Stimulated activated CD8-positive, alpha-beta memory T cell treated with anti-CD3 and anti-CD28 coated beads, Interleukin-4, amount 100 ng/mL, for 1 hour (primary cell): ENCODE measurements at places on chromosomes 12 and 14.

GRCh38 chr14:65936342-65936975 lies 523.9 kb downstream of the FUT8 start:
- no peak for DNase-seq

- DNase-seq: no peak
Measured at GRCh38 chr14:94601884-94602391, 10.3 kb upstream of the SERPINA3 start.

- no peak for DNase-seq
Measured at GRCh38 chr14:53047307-53048069, 96.6 kb upstream of the FERMT2 start.

GRCh38 chr12:32270818-32271710 lies 128.3 kb upstream of the FGD4 start:
- DNase-seq: no peak

DNA sequence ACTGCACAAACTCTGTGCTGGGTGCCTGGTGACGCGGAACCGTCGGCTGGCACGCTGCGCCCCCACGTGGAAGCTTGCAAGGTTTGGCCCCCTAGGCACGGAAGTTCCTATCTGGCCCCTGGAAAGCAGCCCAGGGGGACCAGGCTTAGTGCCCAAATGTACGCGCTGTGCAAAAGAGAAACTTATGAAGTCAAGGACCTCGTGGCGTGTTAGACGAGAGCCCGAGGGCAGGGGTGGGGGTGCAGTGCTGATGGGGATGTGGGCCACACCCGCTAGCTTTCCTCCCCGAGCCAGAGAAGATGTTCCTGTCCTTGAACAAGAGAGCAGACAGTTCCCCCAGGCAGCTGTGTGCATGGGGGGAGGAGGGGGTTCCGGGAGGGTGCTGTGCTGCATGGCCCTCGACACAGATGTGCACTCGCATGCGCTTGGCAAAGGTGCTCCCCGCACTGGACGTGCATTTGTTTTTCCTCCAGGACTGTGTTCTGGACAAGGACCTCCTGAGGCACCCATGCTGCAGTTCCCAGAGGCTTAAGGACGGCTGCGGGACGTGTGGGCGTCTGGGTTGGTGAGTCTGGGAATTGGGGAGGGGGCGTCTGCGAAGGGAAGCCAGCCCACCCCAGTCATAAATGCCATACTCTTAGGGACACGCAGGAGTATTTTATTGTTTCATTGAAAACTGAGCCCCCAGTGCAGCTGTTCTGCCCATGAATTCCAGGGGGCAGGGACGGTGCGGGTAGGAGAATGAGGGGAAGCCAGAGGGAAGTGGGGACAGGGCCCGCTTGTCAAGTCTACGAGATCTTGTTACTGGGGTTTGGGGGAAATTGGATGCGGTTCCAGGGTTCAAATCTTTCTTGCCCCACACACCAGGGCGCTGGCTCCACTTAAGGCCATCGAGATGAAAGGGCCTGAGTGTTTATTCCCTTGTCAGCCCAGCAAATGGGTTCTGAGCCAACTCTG lies 80.0 kb downstream of the NTF3 start:
- DNase-seq: no peak

DNA sequence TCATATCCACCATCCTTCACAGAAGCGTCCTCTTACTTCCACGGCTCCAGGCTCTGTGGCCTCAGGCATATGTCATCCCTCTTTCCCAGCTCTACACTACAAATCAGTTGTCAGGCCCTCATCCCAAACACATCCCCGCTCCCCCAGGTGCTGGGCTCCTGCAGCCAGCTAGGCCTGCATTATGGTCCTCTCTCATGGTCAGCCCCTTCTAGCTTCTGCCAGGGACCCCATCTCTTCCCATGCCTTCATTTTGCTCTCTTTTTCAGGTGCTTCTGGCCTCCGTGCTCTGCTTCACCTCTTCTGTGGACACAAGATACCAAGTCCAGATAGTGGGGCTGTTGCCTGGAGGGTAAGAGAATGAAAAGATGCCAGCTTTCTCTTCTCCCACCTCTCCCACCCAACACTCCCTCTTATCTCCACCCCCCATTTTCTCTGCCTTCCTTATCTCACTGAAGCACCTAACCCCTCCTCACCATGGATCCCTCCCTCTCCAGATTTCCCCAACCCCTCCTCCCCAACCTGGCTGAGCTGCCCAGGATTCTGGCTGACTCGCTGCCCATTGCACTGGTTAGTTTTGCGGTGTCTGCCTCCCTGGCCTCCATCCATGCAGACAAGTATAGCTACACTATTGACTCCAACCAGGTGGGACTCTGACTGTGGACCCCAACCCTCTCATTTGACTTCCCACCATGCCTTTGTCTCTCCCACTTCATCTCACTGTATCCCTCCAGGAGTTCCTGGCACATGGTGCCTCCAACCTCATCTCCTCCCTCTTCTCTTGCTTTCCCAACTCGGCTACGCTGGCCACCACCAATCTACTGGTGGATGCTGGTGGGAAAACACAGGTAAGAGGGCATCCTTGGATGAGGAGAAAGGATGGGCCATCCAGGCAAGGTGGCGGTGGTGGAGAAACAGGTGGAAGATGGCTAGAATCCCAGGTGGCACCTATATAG lies 10.4 kb downstream of the B4GALNT1 start:
- DNase-seq: no peak
